ENCODE measurements at places on chromosomes 3 and 15.

DNA sequence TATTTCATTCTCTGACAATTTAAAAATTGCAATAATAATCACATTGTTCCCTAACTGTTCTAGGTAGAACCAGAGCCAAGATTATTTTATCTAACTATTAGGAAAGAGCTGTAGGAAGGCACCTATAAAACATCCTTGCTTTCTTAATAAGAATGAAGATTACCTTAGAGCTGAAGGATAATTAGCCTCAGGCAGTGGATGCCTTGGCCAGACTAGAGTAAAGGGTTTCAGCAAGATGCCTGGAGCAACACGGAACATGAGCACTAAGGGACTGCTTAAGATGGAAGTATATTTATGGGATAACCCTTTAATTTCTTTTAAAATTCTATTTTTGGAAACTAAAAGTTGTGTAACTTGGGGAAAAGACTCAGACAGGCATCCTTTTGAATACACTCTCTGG, 456.6 kb upstream of the RBMS3 start:
- no peak for DNase-seq

DNA sequence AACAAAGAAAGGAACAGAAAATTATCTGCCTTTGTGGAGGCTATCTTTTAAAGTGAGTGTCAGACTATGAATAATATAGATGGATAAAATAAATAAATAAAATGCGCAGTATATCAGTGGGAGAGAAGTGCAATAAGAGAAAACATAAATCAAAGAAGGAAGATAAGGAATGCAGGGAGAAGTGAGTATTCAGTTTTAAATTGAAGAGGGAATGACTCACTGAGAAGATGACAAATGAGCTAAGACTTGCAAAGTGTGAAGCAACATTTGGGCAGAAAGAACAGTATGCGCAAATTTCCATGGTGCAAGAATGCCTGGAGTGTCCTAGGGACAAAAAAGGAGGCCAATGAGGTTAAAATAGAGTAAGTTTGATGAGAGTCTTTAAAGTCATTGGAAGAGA, 1300.1 kb upstream of the ALCAM start:
- DNase-seq: no peak

- DNase-seq: no peak
These were observed 14.2 kb downstream of the LRRC49 start for GRCh38 chr15:70906842-70907241.

GRCh38 chr3:31692751-31693150, 160.0 kb downstream of the STT3B start:
- no peak for DNase-seq

- DNase-seq: no peak
These were observed 36.5 kb downstream of the ANAPC13 start for GRCh38 chr3:134449277-134449676.

Data from NCI-H187 treated with DMSO at 0.1 percent for 48 hours (cell line).